ENCODE measurements at places on chromosomes 2 and 18.

DNA sequence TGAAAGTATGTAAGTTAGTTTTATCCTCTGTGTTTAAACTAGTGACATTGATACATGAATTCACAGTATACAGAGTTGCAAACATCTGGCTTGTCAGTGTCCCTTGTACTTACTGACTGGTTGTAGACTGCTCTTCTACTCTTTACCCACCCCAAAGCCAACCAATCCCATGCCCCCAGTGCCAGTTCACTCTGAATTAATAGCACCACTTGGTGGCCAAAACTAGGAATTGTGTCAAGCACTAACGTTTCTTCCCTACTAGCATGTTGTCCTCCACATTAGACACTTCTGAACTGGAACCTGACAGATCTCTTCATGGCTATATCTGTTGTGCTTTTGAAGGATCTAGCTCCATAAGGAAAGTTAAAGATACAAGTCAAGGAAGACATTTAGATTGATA lies 27.2 kb upstream of the OTX1 start:
- H3K36me3 ChIP-seq = no peaks in the 10 kb centered on the region
- peak; percentile 76 for DNase-seq
- H3K4me1 ChIP-seq = no peaks in the 10 kb centered on the region
- no peaks in the 10 kb centered on the region for H3K27me3 ChIP-seq

DNA sequence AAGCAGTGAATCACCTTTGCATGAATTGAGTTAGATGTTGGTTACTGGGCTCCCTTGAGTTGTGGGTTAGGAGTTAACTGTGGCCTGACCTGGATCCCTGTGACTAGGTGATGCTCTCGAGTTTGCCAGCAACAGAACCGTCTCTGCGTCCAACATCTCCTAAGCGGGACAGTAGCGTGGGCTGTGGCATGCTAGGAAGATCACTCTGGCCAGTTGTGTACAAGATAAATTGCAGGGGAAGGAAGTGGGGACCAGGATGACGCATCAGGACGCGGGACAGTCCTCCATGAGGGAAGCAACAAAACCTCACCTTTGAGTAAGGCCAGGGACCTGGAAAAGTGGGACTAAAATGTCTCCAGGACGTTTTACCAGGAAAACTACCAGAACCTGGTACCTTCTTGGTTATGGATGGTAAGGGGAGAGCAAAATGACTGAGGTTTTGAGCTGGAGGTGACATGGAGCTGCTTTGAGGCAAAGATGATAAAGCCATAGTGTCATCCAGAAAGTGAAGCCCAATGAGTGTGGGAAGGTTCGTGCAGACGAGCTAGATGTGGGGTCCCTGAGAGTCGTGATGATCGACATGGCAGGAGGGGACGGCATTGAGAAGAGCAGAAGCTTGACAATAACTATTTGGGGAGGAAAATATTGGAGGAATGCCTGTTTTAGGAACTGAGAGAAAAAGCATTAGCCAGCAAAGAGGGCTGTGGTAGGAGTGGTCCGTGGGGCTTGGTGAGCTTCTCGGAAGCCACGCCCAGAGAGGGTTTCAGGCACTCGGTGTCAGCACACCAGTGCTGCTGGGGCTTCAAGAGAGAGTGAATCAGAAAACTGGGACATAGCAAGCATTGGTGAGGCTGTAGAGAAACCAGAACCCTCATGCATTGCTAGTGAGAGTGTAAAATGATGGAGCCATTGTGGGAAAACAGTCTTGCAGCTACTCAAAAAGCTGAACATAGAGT lies 95.1 kb downstream of the SMAD7 start:
- no peak overlapping the region for H3K27ac ChIP-seq
- no peaks in the 10 kb centered on the region for H3K27me3 ChIP-seq
- peaks cover 16% of the 10 kb centered on the region for H3K4me1 ChIP-seq
- H3K36me3 ChIP-seq = peaks cover 14% of the 10 kb centered on the region
- no peak overlapping the region for H3K4me3 ChIP-seq

- H3K27me3 ChIP-seq = no peaks in the 10 kb centered on the region
- H3K36me3 ChIP-seq = no peaks in the 10 kb centered on the region
- no peak for DNase-seq
- no peak overlapping the region for H3K27ac ChIP-seq
- H3K4me1 ChIP-seq = no peaks in the 10 kb centered on the region
These were observed 774.6 kb upstream of the CRIM1 start for GRCh38 chr2:35580956-35581355.

DNA sequence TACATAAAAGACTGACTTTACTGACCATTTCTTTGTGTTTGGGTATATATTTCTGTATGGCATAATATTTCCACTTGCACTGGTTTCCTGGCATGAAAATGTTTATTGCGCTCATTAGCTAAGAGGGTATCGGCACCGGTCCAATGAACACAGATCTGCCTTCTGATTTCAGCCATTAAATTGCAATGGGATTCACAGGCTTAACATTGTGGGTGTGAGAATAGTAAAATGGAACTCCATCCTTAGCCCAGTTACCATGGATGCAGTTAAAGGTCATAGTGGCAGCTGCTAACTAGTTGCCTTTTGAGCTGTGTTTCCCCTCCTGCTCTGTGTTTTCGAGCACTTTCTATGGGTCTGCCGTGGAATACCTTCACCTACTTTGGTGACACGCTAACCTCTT lies 352.6 kb upstream of the POU3F3 start:
- H3K27me3 ChIP-seq = no peaks in the 10 kb centered on the region
- H3K4me3 ChIP-seq = no peak overlapping the region
- H3K4me1 ChIP-seq = no peaks in the 10 kb centered on the region
- H3K36me3 ChIP-seq = no peaks in the 10 kb centered on the region
- no peak for DNase-seq
- peak overlapping the region; percentile 27 for H3K27ac ChIP-seq

Data from endodermal cell (in vitro differentiated cells).